ENCODE measurements at places on chromosomes 16 and 17.

- DNase-seq: no peak
Measured at GRCh38 chr17:45270828-45271418, 9.0 kb upstream of the SPATA32 start.

DNA sequence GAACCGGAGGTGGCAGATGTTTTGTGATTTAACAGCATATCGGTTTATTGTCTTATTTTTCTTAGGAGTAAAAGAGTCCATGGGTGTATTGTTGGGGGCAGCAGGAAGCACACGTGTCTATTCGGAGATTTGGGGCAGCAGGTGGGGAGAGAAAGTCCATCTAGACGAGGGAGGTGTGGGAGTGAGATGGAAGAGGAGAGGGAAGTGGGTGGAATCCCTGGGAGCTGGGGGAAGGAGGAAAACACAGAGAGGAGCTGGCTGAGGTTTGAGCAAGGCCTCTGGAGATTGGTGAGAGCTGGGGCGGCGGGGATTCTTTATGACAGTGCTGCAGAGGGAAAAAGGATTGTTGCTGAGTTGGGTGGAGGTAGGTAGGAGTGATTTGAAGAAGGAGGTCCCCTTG is 72.1 kb downstream of the PRKCB start:
- no peak for DNase-seq

DNA sequence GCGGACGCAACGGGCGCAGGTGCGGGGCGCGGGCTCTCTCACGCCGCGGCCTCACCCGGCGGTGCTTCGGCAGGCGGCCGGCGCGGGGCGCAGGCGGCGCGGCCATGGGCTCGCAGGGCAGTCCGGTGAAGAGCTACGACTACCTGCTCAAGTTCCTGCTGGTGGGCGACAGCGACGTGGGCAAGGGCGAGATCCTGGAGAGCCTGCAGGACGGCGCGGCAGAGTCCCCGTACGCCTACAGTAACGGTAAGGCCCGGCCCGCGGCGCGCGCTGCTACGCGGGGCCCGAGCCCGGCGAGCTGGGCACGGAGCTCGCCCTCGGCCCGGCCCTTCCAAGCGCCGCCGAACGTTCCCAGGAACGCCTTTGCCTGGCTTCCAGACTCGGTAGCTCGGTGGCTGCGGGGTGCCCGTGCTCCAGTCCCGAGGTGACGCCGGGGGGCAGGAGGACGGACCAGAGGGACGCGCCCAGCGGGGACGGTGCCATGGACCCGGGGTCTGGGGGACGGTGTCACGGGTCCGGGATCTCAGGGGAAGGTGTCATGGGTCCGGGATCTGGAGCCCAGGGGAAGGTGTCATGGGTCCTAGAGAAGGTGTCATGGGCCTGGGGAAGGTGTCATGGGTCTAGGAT is 435 bp downstream of the RAB40C start:
- no peak for DNase-seq

GRCh38 chr17:64067657-64068056 is 47.2 kb upstream of the ICAM2 start:
- DNase-seq: no peak

GRCh38 chr16:77330332-77331042 is 104.3 kb downstream of the ADAMTS18 start:
- DNase-seq: no peak
